Mesenchymal stem cell (in vitro differentiated cells and primary cell): ENCODE measurements at places on chromosomes 1 and 21.

GRCh38 chr1:56073614-56074006, 505.8 kb downstream of the PLPP3 start:
- no peak for DNase-seq

DNA sequence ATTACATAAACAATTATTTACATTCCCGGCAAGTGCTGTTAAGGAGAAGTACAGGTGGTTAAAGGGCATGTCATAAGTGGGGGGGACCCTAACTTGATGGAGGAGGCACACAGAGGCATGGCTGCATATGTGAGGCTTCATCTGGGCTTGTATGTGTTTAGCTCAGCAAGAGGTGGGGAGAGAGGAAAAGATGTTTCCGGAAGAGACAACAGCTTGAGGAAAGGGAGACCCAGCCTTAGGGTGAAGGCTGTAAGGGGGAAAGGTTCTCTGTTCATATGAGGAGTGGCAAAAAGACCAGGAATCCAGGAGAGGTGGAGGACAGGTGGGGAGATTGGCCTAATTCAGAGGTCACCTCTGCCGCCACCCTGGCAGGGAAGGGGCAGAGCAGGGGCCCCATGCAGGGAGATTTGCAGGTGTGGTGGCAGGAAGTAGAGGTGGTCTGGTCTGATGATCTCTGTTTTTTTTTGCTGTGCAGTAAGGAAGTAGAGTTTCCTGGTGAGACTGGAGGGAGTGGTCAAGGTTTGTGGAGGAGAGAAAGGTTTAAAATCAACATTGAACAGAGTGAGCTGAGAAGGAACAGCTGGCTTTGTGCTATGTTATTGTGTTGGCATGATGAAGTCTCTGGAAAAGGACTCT, 9.0 kb downstream of the TRAF5 start:
- no peak for DNase-seq

- DNase-seq, result no peak
Observed at GRCh38 chr21:44356160-44356559, 2.7 kb downstream of the TRPM2 start.

- DNase-seq, result peak; percentile 88
Observed at GRCh38 chr1:235972311-235972689, 92.6 kb downstream of the NID1 start.

- DNase-seq, result no peak
Observed at GRCh38 chr1:156553860-156554485, 18.4 kb downstream of the IQGAP3 start.

DNA sequence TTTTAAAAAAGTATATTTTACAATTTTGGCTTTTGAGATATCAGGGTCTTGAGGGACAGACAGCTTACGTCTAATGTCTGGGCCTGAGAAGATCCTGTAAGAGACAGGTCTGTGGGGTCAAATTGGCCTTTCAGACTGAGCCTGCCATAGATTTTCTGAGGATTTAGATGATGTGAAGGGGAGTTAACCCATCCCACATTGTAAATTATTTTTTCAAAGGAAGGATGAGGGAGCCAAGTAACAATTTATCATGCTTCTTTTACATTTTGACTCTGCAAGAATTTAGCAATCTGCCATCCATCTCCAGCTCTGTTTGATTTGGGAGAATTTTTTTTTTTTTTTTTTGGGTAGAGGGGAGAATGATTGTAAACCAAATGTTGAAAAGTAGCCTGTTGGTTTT, 160.9 kb downstream of the ROR1 start:
- no peak for DNase-seq
